ENCODE measurements at places on chromosomes 3 and 15. TPM values are rescaled to one million over a fixed set of nuclear protein-coding genes. Genes with fewer than 3 reads are reported as not detected.

DNA sequence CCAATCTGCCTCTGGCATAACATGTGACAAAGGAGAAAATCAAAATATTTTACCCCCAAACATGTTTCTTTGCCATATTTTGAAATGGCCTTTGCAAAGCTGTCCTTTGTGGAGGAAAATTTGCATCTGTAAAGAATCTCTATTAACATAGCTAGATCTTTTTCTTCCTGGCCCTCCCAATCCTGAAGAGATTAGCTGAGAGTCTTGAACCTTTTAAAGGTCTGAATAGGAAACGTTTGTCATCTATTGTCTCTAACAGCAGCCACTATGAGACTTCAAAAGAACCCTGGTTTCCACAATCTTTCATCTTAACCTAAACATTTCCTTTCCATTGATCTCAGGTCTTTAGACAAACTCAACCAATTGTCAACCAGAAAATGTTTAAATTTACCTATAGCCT, 520.9 kb upstream of the TGFBR2 start:
- no peak for DNase-seq

GRCh38 chr3:177983320-177983719, 552.9 kb upstream of the KCNMB2 start:
- DNase-seq: no peak

GRCh38 chr15:22968366-22968765, 11.8 kb downstream of the CYFIP1 start:
- DNase-seq: no peak

DNA sequence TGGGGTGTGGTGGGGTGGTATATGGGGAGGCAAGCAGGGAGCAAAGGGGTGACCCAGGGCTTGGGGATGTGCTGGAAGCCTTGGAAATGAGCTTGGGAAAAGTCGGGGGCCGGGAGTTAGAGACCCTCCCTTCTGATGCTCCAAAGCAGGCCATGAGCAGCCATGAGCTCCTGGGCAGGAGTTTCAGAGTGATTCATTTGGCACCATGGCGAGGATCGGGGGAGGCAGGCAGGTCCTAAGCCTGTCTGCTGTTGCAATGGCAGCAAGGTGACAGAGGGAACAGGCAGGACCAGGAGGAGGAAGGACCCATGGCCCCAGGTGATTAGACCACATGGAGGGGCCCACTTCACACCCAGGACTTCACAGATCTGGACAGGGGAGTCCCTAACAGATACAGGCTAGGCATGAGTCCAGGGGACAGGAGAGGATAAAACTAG, 21.3 kb downstream of the RGMA start:
- DNase-seq: no peak

Gene ZKSCAN7
- total RNA-seq: 27.4 TPM

Gene LRRIQ4
- total RNA-seq: not detected

Gene VIPR1
- 1.6 TPM for total RNA-seq

Gene TMEM207
- total RNA-seq: not detected

Gene CLN6
- 21.7 TPM for total RNA-seq

Measured in cardiac muscle cell (in vitro differentiated cells and primary cell).